MV-4-11 (cell line): ENCODE measurements at places on chromosomes 6 and 20.

GRCh38 chr20:21862259-21862946 lies 156.9 kb downstream of the PAX1 start:
- no peak for DNase-seq

DNA sequence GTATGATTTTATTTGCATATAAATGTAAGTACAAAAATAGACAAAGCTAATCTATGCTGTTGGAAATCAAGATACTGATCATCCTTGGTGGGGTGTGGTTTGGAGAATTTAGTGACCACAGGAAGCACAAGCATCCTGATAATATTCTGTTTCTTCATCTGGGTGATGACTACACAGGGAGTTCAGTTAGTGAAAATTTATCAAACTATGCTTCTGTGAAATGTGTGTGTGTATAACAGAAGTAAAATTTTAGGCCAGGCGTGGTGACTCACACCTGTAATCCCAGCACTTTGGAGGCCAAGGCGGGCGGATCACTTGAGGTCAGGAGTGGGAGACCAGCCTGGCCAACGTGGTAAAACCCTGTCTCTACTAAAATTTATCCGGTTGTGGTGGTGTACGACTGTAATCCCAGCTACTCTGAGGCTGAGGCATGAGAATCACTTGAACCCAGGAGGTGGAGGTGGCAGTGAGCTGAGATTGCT lies 20.6 kb downstream of the ENPP3 start:
- DNase-seq, result peak; percentile 59

DNA sequence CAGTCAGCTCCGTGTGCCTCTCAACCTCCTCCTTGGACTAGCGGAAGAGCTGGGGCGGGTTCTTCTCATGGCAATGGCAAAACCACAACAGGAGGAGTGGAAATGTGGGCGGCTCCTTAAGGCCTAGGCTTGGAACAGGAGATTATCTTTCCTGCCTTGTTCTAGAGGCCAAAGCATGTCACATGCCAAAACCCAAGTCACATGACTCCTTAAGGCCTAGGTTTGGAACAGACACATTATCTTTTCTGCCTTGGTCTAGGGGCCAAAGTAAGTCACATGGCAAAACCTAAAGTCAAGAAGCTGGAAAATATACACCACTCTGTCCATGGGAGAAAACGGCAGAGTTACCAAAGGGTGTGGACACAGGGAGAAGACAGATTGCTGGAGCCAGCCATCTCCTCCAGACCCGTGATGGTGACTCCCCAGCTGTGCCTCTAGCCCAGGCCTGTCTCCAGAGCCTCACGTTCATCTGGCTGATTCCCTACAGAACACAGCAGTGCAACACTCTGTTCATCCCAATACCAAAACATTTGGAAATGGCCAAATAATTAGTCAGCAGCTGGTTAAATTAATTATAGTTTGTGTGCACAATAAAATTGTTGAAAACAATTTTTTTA lies 34.2 kb downstream of the ANKRD60 start:
- no peak for DNase-seq

DNA sequence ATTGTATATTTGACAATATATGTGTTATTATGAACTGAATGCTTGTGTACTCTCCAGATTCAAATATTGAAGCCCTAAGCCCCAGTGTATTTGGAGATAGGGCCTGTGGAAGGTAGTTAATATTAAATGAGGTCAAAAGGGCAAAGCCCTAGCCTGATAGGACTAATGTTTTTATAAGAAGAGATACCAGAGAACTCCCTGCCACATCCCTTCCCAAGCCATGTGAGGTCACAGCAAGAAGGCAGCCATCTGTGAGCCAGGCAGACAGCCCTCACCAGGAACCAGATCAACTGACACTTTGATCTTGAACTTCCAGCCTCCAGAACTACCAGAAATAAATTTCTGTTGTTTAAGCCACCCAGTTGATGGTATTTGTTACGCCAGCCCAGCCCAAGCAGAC lies 36.4 kb upstream of the FBXL4 start:
- no peak for DNase-seq

GRCh38 chr6:95321126-95321525 lies 256.2 kb upstream of the MANEA start:
- no peak for DNase-seq

DNA sequence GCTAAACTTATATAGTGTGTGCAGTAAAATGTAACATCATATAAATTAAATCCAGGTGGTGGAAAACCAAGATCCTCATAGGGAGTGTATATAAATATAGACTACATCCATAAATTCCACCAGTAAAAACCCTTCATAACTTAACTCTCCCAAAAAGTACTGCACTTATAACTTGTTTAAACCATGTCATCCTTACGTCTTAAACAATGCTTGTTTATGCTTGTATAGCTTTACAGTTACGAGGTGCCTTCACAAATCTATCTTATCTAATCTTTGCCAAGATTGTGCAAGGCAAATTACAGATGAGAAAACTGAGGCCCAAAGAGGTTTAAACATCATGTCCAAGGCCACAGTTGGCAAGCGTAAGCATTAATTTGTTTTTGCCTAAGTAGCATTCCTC lies 71.3 kb downstream of the BCAS1 start:
- no peak for DNase-seq

- DNase-seq, result peak; percentile 70
Observed at GRCh38 chr6:33425668-33426577, 6.1 kb downstream of the SYNGAP1 start.

GRCh38 chr20:56628873-56629463 lies at the start of gene TFAP2C:
Gene TFAP2C, plus strand, starts transcription at chr20:56629306. Its CDS starts 239 bp downstream, at chr20:56629545.
- DNase-seq, result peak; percentile 69

DNA sequence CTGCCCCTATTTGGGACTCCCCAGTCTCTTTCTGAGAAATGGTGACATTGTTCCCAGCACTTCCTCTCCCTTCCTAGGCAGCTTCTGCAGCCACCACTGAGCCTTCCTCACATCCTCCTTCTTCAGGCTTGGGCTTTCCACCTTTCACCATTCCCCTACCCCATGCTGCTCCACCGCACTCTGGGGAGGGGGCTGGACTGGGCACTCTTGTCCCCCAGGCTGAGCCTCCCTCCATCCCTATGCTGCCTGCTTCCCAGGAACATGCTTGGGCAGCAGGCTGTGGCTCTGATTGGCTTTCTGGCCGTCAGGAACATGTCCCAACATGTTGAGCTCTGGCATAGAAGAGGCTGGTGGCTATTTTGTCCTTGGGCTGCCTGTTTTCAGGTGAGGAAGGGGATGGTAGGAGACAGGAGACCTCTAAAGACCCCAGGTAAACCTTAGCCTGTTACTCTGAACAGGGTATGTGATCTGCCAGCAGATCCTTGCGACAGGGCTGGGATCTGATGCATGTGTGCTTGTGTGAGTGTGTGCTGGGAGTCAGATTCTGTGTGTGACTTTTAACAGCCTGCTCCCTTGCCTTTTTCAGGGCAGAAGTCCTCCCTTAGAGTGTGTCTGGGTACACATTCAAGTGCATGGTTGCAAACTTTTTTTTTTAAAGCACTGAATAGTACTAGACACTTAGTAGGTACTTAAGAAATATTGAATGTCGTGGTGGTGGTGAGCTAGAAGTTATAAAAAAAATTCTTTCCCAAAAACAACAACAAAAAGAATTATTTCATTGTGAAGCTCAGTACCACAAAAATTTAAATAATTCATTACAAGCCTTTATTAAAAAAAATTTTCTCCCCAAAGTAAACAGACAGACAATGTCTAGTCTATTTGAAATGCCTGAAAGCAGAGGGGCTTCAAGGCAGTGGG lies 2.1 kb upstream of the CDKN1A start:
- peak; percentile 40 for DNase-seq

DNA sequence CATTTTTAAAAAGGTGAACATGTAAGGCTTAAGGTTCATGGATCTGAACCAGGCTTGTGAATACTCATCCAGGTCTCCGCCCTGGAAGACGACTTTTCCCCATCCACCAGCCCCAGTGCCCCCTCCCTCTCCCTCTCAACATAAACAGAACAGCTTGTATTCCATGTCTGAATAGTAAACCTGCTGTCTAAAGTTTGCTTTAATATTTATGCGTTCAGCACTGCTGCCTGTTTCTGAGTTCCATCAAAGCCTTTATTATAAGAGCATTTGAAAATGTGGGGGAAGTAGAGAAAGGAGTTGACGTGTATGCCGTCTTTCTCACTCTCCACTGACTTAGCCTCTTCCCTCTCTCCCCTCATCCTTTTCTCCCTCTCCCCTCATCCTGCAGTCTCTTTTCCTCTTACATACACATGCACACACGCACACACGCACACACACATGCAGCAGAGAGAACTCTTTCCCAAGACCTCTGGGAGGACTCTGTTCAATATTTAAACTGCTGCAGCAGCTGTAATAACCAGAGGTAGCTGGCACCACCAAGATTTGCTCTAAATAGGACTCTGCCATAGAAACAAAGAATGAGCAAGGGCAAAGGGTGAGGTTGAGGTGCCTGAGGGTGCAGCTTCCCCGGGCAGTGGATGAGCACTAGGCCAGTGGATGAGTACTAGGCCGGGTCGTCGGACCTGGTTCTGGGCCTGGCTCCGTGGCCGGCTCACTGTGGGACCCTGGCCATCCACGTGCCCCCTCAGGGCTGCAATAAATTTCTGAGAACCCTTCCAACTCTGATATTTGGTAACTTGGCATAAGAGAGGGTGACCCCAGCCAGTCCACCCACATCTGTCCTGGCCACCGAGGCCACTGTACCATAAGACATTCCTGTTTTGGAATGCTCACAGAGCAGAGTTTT lies 35.4 kb upstream of the VSTM2L start:
- no peak for DNase-seq

GRCh38 chr6:149884617-149885016 lies 13.3 kb downstream of the RAET1E start:
- DNase-seq, result no peak

DNA sequence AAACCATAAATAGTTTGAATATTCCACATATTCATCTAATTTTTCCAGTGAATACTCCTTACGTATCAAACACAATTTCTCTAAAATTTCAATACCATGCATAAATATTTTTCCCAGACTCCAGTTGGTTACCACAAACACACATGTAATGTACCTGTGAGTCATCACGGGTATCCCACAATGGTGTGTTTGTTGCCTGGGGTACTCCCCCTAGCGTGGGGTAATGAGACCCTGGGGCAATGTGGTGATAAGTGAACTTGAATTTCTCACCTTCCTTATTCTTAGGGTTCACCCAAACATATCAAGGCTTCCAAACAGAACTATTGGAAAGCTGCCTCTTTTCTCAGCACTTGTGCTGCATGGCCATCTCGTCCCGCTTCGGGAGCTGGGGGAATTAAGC lies 51.0 kb downstream of the STX7 start:
- no peak for DNase-seq

GRCh38 chr6:79250107-79250514 lies 15.6 kb upstream of the HMGN3 start:
- DNase-seq, result peak; percentile 7

DNA sequence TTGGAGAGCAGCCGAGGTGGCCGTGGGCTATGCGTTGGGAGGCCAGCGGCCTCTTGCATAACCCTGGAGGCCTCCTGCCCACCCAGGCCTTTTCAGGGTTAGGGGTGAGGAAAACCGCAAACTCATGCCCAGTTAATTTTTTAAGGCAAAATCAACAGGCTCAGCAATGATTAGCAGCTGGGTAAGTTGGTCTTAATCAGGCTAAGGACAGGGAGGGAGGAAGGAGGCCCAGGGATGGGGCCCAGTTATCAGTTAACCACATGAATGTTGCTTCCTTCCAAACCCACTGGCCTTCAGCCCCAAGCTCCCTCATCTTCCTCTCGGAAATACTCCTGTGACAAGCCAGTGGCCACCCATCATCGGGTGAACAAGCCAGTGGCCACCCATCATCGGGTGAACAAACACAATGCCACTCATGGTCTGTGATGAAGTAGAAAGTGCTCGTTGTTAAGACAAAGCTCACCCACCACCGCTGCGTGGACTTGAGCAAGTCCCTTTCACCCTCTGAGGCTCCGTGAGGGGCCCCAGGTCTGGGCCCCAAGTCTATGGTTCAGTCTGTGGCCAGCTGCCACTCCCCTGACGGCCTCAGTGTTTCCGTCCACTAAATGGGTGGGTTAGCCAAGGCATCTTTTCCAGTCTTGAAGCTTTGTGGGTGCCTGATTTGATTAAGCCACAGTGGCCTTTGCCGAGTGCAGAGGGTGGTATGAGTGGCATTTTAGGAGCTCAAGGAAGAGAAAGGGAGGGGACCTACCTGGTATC lies 39.4 kb downstream of the HNF4A start:
- peak; percentile 44 for DNase-seq

DNA sequence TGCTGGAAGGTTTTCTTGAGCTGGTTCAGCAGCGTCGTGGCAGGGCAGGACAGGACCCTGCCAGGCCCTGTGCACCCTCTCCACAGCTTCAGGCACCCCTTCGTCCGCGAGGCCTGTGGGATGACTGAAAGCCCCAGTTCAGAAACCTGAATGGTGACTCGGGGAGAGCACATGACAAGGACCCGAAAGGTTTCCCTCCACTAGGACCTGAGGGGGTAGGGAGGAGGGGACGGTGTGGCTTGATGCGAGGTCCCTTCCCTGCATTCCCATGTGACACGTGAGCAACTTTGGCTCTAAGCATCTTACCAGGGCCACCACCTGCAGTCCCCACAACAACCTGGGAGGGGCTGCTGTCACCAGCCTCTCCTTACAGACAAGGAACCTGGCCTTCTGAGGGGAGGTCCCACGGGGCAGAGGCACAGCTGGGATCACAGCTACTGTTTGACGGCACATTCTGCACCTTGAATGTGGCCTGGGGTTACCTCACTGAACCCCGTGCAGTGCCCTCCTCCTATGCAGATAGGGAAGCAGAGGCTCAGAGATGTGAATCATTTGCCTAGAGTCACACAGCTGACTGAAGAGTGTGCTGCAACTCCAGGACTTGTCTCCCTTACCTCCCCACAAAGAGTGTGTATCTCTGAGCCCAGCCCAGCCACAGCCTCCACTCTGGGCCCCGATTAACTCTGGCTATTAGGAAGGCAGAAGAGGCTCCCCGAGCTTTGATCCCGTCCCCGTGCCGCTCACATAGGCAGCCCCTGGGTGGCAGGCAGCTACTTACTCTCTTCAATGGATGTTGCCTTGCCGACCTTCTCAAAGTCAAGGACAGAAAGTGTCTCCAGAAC lies 84.6 kb downstream of the PTPN1 start:
- no peak for DNase-seq

DNA sequence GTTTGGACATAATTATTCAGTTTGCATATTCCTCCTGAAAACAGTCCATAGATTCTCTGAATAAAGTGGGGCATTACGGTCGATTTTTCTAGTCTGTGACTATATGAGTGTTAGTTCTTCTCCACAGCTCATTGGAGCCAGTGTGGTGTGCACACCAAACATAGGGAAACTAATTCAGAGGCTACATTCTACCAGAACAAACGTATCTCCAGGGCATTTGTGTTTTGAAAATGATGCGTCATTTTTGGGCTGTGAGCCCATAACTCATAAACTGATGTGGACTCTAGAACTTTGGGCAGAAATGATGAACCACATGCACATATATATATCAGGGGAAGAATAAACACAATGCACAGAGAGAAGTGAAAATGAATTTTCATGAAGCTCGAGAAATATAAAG lies 41.8 kb downstream of the C6orf58 start:
- DNase-seq, result no peak

DNA sequence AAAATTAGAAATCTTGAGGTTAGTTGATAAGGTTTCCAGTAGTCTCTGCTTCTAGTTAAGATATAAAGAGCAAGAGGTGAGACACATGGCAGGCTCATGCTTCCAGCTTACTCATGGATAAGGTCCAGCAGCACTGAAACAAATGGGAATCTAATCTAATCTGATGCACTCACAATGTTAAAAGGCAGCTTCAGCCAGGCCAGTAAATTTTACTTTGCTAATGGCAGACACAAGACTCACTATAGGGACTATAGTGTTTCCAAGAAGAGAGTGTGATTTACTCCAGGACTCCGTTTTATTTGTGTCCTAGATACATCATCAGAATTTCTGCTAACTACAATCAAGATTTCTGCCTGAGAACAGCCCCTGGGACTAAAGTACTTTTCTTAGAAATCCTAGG lies 324.8 kb downstream of the SMOC2 start:
- no peak for DNase-seq
